ENCODE measurements at places on chromosomes 16 and 17.

DNA sequence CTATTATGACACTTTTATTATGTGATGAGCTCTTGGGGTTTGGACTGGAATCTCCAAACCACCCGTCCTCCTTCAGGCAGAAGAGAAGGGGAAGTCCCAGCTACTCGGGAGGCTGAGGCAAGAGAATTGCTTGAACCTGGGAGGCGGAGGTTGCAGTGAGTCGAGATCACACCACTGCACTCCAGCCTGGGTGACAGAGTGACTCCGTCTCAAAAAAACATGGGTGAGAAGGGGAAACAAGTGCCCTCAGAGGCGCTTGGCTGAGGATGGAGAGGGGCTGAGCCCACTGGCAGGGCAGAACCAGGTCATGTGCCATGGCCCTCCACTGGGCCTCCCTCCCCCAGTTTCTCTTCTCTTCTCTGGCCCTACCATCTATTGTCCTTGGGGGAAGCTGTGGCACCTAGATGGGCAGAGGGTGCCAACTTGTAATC is 120.9 kb upstream of the SMURF2 start:
- no peak for DNase-seq

- DNase-seq = no peak
Observed at GRCh38 chr17:50346313-50347116, 589 bp downstream of the XYLT2 start.

DNA sequence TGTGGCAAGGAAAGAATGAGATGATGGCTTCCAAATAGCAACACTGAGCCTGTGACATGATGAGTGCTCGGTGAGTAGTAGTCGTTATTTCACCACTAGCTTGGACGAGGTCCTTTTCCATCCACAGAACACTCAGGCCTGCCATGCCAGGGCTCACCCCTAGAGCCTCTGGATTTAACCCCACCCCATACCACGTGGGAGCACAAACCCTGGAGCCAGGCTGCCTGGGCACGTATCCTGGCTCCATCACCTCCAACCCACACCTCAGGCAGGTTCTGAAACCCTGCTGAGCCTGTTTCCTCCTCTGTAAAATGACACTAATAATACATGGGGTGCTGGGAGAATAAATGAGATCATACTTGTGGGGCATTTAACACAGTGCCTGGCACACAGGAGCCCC is 192.4 kb downstream of the KATNIP start:
- no peak for DNase-seq

DNA sequence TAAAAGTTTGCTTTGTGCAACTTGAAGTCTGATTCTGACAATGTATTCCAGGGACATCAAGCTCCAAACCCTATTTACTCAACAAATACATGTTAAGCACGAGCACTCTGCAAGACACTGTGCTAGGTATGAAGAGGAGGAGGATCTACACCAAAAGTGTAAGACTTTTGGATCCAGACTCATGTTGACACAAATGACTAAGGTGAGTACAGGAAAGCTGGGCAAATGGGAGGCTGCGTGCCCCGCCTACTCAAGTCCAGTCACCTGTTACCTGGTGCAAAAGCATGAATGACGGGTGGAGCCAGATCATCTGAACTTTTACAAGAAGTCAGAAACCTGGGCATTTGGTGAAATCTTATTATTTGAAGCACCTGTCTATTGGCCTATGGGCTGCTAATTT is 120.7 kb downstream of the ABCC12 start:
- DNase-seq = no peak

- no peak for DNase-seq
Observed at GRCh38 chr16:9112166-9112843, 20.9 kb downstream of the HAPSTR1 start.

- no peak for DNase-seq
Observed at GRCh38 chr17:40618754-40619625, 28.6 kb downstream of the SMARCE1 start.

DNA sequence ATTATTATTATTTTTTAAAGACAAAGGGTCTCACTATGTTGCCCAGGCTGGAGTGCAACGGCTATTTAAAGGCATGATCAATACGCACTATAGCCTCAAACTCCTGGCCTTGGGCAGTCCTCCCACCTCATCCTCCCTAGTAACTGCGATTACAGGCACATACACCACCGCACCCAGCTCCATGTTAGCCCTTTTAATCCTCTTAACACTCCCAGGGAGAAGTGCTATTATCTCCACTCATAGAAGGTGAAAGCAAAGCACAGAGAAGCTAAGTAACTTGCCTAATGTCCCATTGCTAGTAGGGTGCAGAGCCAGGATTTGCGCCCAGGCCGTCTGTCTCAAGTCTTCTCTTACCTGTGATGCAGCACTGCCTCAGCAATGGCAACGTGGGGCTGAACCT is 5.0 kb downstream of the HAS3 start:
- DNase-seq = no peak

- no peak for DNase-seq
Observed at GRCh38 chr16:80788027-80788426, 16.4 kb downstream of the CDYL2 start.

DNA sequence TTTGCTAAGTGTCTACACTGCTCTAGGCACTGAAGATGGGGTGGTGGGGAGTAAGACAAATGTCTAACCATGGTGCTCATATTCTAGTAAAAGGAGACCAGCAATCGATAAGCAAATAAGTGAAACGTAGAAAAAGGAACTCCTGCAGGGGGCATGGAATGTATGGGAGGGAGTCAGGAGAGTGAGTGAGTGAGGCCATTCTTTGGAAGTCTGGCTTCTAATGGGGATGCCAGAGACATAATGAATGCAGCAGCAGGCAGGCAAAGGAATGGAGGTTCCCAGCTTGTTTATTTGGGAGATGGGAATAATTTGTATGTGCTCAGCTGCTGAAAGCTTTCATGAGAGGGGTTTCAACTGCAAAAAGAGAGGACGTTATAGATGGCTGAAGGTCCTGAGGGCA is 216.4 kb upstream of the DYNLRB2 start:
- no peak for DNase-seq

- no peak for DNase-seq
Observed at GRCh38 chr16:47565454-47565853, 104.3 kb downstream of the PHKB start.

- DNase-seq = no peak
Observed at GRCh38 chr17:44348234-44348987, 3.3 kb downstream of the GRN start.

DNA sequence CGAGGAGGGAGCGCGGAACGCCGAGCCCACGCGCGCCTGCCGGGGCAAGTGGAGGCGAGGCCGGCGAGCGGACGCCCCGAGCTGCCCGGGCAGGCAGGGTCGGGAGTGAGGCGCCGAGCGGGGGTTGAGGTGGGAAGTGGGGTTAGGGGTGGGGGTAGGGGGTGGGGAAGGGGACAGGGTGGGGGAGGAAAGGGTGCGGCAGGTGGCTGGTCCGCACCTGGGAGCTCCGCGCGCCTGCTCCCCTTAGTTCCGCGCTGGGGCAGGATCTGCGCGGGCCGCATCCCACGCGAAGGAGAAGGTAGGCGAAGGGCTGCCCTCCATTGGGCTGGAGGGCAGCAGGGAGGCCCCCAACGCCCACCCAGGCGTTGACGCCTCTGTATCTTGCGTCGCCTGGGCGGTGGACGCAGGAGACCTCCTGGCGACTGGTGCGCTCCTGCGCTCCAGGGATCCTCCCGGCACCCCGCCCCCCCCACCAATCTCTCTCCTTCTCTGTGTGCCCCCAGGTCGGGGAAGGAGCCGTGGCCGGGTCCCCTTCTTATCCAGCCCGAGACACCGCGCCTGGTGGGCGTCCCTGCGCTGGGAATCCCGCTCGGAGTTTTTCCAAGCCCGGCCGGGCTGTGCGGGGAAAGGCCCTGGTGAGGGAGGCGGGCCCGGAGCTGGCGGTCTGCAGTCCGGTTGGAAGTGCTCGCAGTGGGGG is 51.3 kb upstream of the AMZ2 start:
- DNase-seq = no peak

GRCh38 chr16:12178251-12178990 is 201.9 kb downstream of the SNX29 start:
- DNase-seq = no peak

DNA sequence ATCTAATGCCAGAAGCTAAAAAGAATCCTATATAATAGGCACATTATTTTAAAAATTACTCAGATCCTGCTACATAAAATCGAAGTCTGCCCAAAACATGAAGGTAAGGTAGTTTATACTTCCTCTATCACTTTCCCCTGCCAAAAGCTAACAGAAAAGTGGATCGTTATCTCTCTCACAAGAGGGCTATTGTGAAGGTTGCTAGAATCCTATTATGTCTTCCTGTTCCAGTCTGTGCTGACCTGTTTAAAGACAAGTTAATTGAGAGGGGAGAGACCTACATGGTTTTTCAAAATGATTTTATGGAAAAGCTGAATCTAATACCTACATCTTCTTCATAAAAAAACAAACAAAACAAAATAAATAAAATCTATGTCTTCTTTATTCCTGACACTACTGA is 1410.9 kb upstream of the CDH8 start:
- DNase-seq = no peak

- DNase-seq = no peak
Observed at GRCh38 chr17:74873874-74874614, 1.2 kb upstream of the FDXR start.

GRCh38 chr17:82884341-82884969 is 44.6 kb upstream of the ZNF750 start:
- no peak for DNase-seq

DNA sequence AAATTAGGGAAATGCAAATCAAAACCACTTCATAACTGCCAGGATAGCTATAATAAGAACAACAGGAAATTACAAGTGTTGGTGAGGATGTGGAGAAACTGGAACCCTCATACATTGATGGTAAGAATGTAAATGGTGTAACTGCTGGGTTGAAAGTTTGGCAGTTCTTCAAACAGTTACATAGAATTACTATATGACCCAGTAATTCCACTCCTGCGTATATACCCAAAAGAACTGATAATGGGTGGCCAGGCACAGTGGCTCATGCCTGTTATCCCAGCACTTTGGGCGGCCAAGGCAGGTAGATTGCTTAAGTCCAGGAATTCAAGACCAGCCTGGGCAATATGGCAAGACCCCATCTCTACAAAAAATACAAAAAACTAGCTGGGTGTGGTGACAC is 4.5 kb upstream of the CMTM4 start:
- no peak for DNase-seq

- no peak for DNase-seq
Observed at GRCh38 chr16:28010671-28011070, 52.8 kb downstream of the GSG1L start.

DNA sequence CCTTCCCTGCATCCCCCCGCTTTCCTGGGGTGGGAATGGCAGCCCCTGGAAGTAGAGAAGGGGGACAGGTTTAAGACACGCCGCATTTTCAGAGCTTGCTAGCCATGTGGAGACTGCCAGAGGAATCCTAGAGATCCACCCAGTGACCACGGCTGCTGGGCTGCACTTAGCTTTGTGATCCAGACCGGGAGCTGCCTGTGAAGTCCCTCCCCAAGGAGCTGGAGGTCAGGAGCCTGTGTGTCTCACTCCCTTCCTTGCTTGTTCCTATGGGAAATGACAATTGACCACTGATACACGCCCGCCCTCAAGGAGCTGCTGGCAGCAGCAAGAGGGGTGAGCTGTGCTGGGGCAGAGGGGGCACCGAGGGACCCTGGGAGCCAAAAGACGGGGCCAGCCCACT is 73.7 kb downstream of the SREBF1 start:
- no peak for DNase-seq
